Stimulated activated CD4-positive, alpha-beta T cell treated with anti-CD3 and anti-CD28 coated beads, Interleukin-1b, Interleukin-23, amount 100 ng/mL, for 1 hour (primary cell): ENCODE measurements at places on chromosomes 16 and 17.
A peak's percentile ranks its signal among the peaks of the same experiment; 100 is the strongest.

- no peak for DNase-seq
These were observed 22.3 kb downstream of the SRP68 start for GRCh38 chr17:76049836-76050537.

- DNase-seq = no peak
These were observed 68.8 kb downstream of the LYRM1 start for GRCh38 chr16:20969386-20969785.

GRCh38 chr17:74941128-74941725 lies 5.5 kb downstream of the OTOP3 start:
- DNase-seq = no peak

DNA sequence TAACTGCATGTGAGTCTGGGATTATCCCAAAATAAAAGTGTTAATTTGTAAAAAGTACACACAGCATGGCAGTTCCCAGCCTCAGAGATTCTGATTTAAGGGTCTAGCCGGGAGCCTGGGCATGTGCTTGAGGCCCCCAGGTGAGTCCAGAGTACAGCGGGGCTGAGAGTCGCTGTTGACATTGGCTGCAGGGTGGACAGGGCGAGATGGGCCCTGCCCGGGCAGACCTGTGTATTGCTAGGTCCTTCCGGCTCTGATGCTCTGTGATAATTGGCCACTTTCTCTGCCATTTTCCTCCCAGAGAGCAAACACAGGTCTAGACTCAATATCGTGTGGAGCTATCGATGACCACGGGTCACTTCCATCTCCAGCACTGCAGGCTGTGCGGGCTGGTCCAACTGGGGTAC lies 73.6 kb downstream of the ABCC6 start:
- no peak for DNase-seq

GRCh38 chr17:50170662-50171370 lies 5.0 kb downstream of the SGCA start:
- no peak for DNase-seq

DNA sequence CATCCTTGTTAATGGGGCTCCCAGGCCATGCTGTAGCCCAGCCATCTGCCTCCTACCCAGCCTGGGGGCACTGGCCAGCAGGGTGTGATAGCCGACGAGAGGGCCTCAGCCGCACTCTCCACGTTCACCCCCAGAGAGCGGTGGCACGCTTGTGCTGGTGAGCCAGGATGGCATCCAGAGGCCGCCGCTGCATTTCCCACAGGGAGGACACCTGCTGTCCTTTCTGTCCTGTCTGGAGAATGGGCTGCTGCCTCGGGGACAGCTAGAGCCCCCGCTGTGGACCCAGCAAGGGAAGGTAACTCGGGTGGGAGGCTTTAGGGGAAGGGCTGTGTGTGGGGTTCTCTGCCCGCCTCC lies 27.4 kb downstream of the SGSM2 start:
- no peak for DNase-seq

DNA sequence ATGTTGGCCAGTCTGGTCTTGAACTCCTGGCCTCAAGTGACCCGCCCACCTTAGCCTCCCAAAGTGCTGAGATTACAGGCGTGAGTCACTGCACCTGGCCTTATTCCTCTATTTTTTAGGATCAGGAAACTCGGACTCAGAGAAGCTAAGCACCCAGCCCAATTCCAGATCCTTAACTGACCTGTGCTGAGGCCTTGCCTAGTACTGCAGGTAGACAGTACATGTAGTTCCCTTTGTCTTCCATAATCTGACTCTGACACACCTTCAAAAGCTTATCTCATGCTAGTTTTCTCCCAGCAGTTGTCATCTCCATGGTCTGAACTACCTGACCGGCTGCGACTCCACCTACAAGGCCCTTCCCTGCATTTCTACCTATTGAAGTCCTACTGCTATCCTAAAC lies 65.7 kb upstream of the AXIN2 start:
- no peak for DNase-seq

- DNase-seq = no peak
These were observed 266.7 kb downstream of the ENGASE start for GRCh38 chr17:79341222-79341780.

DNA sequence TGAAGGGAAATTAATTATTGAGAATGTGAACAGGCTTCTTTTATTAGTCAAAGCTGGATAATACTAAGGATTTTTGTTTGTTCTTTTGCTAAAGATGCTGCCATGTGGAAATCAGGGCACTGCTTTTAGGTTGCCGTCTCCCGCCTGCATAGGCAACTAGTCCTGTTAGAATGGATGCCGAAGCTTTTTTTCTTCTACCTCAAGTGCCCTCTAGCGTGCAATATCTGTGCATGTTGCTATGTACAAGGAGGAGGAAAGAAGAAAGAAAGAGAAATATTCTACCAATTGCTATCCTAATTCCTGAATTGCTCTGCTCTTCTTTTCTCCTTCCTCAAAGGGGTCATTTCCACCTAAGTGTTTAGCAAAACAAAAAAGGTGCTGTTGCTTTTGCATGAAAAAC lies 5.2 kb upstream of the CDH8 start:
- no peak for DNase-seq

DNA sequence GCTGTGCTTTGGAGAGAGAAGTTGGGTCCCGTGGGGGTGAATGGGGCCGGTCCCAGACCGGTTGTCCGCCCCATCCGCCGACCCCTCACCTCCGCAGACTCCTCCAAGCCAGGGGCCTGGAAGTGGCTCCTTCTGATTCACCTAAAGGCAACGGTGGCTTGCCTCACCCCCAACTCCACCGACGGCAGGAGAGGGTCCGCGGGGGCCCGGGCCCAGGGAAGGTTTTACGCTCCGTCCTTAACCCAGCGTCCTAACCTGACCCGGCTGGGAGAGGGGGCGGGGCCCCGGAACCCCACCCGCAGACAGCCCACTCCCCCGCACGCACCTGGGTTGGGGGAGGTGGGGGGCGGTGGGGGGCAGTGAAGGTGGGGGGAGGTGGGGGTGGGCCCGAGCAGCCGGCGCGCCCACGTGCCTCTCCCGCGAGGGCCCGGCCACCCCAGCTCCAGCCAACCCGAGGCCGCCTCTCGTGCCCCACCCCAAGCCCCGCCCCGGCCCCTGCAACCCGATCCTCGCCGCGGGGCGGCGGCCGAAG lies 12.7 kb upstream of the CD300A start:
- peak; percentile 30 for DNase-seq

DNA sequence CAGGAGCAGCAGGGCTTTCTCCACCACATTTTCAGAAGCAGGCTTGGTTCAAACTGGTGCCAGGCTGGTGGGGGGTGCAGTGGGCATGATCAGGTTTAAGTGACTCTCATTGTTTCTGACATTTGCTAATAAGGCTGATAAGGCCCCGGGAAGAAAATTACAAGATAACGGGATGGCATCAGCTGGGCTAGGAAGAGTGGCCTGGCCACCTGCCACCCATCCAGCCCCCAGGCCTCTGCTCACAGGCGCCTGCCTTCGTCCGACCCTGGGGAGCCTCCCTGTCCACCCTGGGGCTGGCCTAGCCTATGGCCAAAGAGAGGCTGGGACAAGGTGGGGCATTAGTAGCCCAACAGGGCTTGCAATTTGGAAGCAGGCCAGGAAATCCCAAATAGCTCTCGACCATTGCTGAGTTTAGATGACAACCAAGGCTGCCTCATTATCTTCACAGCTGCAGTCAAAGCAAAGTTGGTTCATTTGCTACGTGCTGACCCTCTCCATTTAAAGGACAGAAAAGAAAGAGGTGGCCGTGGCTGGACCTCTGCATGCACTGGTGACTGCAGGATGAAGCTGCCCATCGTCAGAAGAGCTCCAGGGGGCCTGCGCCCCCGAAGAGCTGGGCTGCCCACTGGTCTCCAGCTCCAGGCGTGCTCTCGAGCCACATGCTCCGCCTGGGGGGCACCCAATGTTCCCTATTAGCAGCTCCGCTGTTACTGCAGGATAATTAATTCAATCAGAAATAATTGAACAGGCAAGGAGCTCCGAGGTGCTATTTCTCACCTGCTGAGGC lies 44.9 kb downstream of the PEMT start:
- DNase-seq = no peak

DNA sequence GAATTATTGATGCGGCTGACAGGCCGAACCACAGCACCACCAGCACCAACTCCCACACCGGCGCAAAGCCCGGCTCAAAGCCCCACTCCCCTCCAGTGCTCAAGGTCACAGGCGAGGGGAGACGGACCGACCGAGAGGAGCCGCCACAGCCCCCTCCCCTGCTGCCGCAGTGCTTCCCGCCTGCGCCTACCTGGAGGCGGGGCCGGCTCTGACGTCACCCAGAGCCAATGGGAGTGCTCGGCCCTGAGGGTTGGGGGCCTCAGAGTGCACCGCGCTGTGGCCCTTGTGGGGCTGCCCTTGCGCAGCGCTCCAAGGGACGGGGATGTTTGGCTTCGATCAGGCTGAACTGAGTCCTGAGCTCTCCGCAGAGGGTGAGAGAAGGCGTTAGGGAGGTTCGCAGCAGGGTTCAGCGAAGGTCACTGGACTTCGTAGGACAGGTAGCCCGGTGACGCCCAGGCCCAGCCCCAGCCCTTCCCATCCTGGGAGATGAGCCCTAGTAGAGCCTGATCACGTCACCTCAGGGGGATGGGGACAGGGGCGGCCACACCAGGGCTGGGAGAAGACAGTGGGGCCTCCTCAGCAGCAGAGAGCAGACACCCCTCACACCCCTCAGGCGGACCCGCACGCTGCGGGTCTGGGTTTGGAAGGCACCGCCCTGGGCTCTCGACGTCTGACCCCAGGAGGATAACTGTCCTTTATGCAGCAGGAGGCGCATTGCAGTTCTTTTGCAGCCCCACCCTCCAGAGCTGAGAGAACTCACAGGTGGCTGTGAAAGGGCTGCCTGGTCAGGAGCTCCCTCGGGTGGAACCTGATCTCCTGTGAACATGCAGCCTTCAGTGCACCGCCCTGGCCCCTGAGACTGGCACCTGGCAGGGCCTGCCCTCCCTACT lies 1.5 kb downstream of the NDRG4 start:
- no peak for DNase-seq

GRCh38 chr17:57436565-57436964 lies 180.2 kb downstream of the MSI2 start:
- DNase-seq = no peak

DNA sequence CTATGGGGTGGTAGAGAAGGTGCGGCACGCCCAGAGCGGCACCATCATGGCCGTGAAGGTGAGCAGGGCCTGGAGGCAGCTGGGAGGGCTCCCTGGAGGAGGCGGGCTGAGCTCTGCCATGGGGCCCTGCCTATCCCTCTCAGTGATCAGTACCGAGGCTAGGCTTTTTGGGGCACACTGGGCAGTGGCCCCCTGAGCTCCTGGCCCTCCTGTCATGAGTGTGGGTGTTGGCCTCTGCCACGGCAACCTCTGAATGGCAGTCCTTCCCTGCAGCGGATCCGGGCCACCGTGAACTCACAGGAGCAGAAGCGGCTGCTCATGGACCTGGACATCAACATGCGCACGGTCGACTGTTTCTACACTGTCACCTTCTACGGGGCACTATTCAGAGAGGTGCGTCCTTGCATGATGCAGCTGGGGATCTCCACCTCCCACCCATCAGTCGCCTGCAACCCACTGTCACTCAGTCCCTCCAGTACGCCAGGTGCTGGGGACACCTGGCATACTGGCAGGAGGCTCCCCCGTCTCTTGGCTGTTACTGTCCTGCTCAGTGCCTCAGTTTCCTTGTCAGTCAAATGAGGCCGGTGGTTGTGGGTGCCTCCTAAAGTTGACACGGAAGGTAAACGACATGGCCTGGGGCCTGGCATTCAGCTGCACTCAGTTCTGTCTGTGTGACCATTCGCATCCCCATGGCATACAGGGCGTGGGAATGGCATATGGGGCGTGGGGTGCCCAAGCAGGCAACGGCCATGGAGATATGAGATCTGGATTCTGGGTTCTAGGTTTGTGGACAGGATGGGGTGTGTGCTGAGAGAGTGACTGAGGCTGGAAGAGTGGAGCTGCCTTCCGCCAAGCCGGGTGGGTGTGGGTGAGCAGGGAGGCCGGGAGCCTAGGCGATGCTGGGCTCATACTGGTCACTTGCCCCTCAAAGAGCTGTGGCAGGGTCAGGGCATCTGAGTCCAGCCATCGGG lies 16.4 kb downstream of the MAP2K3 start:
- DNase-seq = no peak

GRCh38 chr17:4728124-4728523 lies 3.1 kb upstream of the MED11 start:
- no peak for DNase-seq

GRCh38 chr17:18028952-18029540 lies 9.9 kb downstream of the ATPAF2 start:
- DNase-seq = no peak

DNA sequence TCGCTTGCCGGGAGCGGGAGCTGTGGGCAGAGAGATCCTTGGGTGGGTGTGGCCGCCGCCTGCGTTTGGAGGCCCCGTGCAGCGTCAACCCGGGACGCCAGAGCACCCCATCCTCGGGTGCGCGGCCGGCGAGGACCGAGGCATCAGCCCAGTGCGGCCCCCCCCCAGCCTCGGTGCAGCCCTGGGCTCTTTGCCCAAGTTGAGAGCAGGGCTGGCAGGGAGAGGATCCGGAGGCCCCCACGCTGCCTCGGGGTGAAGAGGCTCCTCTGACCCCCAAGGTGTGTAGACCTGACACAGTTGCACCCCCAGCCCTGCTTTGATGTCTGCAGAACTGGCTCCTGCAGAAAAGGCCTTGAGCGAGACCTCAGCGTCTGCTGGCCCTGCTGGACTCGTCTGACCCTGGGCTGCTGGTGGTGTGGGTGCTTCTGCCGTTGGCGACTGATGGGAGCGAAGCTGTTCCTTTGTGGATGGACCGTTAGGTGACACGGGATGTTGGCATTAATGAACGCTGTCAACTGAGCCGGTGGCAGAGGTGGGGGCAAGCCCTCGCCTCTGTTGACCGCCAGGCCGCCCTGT lies 8.0 kb downstream of the CACNA1H start:
- DNase-seq = no peak

- DNase-seq = no peak
These were observed 185.3 kb downstream of the CCDC182 start for GRCh38 chr17:57559634-57560318.

DNA sequence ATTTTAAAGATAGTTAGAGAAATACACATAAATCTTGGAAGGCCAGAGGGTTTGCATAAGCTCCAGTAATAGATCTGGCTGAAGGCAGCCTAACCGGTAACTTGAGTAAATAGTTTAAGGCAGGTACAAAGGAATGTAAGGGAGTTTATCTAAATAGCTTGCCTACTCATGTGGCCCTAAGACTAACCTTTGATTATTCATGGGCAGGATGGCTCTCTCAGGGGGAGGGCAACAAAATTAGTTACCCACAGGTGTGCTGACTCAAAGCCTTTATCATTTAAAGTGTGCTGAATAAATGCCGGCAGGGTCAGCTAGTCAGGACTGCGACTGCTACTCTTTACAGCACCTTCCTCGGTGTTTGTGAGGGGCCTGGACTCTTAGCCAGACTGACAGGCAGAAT lies 761.3 kb upstream of the KIF2B start:
- no peak for DNase-seq

GRCh38 chr17:75632863-75633485 lies at the start of gene SMIM5:
Gene SMIM5 (plus strand): TSS chr17:75633434. CDS start chr17:75640202, 6,768 bp downstream.
- peak; percentile 77 for DNase-seq

GRCh38 chr16:78004517-78004916 lies 17.8 kb upstream of the CLEC3A start:
- DNase-seq = no peak

- DNase-seq = no peak
These were observed 11.9 kb upstream of the KDM8 start for GRCh38 chr16:27191352-27191924.

- no peak for DNase-seq
These were observed 16.4 kb downstream of the PLCD3 start for GRCh38 chr17:45115871-45116270.

- DNase-seq = no peak
These were observed 45.7 kb downstream of the OMG start for GRCh38 chr17:31251105-31251969.

GRCh38 chr17:32755045-32755805 lies 121.7 kb downstream of the MYO1D start:
- no peak for DNase-seq
